ENCODE measurements at places on chromosomes 2 and 18. TPM values are rescaled to one million over a fixed set of nuclear protein-coding genes. Genes with fewer than 3 reads are reported as not detected.

GRCh38 chr2:163210430-163210918, 371.9 kb upstream of the KCNH7 start:
- no peak for DNase-seq

- no peak for DNase-seq
These were observed 47.8 kb upstream of the ODC1 start for GRCh38 chr2:10495988-10496313.

DNA sequence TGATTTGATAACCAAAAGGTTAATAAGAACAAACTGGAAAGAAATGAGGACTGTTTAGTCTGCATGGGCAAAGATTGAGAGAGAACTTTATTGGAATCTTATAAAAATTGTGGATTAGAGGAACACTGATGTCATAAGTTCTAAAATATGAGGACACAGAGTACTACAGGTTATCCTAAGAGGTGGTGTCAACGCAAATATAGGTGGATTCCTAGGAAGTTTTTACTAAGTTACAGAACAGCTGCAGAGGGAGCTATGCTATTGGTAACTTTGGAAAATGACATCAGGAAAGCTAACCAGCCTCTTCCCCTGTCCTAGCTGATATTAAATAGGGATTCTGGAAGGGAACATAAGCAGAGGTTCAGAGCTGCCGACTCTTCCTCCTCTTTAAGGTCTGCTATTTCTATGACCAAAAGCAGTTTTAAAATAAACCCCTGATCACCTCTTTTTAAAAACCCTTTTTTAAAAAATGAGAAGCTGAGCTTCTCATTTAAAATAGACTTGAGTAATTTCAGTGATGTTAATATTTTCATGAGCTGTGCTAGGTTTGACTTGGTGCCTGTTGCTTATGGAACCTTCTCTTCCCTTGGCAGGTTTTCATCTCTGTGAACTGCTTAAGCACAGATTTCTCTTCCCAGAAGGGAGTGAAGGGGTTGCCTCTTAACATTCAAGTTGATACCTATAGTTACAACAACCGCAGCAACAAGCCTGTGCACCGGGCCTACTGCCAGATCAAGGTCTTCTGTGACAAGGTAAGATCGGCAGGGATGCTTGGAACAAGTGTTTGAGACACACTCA, 34.2 kb downstream of the GRHL1 start:
- DNase-seq: no peak

GRCh38 chr18:79502782-79503181, 107.1 kb downstream of the NFATC1 start:
- no peak for DNase-seq

- DNase-seq: no peak
These were observed 8.8 kb downstream of the RETREG2 start for GRCh38 chr2:219186754-219187456.

The CPO gene
- total RNA-seq: 0.32 TPM

All from HCT116 (cell line).